CD4-positive, alpha-beta T cell treated with Interleukin-4 for 4 hours (primary cell): ENCODE measurements at places on chromosomes 4 and X.

DNA sequence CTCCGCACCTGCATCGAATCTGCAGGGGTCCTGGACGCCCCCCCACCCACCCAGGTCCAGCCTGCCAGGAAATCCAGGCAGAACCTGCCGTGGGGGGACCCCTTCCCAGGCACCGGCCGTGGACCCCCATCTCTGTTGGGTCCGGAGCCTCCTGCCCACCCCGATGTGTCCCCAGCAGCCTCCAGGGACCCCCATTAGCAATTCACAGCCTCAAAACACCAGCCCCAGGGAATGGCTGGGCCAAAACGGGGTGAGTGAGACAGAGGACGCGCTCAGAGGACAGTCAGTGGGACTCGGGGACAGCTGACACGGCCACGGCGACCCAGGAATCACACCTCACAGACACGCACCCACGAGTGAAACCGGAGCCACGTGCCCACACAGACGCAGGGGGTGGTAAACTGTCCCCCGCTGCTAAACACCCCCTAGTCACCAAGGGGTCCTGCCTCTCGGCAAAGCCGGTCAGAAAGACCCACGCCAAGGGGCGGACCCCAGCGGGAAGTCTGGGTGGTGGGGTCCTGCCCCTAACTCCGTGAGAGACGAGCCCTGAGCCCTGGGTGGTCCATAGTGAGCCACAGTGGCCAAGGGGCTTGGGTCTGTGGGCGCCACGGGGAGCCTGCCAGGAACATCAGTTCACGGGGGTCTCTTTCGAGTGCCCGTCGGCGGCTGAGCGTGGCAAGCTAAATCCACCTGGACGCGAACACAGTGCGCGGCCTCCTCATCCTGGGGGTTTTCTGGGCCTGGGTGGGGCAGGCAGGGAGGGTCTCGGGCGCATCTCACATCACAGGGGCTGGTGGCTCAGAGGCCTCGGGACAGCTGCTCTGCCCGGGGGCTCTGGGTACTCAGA lies 126.5 kb upstream of the NKX1-1 start:
- DNase-seq: no peak

DNA sequence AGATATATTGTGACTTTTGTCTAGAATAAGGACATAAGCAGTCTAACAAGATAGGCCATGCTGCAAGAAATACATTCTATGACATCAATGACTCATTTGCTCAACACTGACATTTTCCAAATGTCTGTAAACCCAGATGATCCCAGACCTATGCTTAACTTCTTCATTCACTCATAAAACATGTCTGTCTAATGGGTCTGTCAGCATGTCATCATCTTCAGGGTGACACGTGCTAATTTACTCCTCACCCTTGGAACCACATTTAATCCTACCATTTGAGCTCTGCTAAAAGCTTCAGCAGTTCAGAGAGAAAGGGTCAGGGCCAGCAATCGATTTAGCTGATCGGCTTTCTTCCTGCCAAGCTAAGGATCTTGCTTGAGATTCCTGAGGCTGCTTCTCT lies 109.4 kb upstream of the MAP3K15 start:
- DNase-seq: no peak

GRCh38 chr4:168587411-168588125 lies 90.7 kb downstream of the PALLD start:
- no peak for DNase-seq

DNA sequence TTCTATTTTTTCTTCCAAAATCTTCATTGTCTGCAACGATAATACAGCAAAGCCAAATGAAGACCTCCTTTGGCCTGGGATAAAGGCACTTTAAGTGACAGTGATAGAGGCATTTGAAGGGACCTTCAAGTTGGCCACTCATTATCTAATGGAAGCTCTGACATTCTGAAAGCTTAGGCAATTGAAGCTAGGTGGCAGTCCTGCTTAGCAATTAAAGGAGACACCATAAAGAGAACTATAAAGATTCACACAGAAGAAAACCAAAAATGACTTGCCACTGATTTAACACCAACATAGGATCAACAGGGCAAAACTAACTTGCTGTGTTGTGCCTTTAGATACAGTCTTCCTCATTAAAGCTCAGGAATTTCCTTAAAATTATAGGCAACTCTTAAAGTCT lies 103.3 kb upstream of the TSPAN7 start:
- DNase-seq: no peak

DNA sequence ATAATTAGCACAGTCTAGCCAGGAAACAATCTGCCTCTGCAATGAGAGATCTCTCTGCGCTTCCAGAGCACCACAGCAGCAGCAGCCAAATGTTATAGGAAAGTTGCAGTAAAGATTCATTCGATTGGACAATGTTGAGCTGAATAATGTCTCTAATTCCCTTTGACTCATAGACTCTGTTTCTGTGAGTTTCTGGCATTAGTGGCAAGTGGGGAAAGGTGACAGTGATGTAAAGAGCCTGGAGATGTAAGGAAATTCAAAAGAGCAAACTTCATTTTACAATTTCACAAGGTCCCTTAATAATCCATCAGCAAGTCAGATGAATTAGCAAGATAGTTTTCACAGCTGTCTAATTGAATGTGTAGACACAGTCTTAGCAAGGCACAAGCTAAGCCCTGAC lies 184.4 kb downstream of the VEGFC start:
- no peak for DNase-seq

GRCh38 chr4:11623726-11624037 lies 195.0 kb upstream of the HS3ST1 start:
- DNase-seq: no peak

DNA sequence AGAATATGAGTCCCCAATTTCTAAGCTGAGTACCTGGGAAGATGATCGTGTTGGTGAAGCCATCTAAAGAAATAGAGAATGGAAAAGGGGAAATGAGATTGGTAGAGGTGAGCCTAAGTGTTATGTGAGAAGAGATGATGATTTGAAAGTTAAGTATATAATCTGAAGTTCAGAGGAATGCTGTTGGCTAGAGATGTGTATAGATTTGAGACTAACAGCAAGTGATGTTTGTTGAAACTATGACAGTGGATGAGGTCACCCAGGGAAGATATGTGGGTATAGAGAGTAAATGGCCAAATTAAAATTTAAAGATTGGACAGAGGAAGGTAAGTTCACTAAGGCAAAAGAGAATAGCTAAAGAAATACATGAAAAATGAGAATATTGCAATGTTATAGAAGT lies 324.2 kb downstream of the MAPK10 start:
- DNase-seq: no peak

GRCh38 chr4:2852481-2852921 lies 8.9 kb downstream of the ADD1 start:
- DNase-seq: no peak

DNA sequence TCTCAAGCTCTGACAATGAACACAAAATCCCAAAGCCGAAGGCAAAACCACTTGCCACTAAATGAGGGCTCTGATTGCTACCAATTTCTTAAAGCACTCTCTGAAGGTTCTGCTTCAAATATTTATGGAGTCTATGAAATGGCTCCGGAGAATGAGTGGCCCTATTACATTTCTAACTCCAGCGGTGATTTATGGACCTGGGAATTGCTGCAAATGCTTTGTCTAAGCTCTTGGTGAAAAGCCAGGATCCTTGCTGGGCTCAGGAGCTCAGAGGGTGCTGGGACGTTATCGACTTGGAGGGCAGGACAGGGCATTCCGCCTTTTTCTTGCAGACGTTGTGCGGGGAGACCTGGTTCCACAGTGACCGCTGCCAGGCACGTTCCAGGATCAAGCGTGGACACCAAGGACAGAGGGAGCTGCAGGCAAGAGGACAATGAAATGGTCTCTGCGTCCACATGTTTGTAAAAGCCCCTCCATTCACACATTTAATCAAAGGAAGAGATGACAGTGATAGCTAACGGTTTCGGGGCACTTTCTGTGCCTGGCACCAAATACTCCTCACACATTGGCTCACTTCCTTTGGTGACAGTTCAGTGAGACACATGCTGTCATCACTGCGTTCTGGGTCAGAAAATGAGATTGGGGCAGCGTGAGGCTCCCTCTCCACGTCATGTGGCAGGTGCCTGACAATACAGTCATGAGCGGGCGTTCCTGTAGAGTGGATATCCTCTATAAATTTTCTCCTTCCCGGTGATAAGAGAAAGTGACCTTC lies 58.8 kb downstream of the C4orf50 start:
- DNase-seq: no peak

DNA sequence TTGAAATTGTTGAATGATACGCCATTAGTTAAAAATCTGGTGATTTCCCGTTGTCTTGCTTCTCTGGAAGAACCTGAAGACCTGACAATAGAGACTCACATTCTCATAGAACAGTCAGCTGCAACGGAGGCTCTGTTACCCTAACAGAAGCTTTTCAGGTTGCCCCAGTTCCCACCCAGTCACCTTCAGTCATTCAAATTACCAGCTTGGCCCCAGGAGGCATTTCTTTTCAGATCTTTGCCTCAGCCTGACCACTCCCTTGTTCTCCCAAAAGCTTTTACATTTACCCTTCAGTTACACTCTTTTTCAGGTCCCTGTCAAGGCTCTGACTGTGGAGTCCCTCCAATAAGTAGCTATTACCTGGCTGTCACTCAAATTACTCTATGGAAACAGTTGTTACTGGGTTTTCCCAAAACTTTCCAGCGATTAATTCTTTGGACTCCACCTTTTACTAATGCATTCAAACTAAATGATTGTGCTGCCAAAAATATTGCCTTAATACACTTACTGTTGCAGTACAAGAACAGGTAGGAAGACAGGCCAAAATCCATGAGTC lies 162.2 kb upstream of the FTHL17 start:
- no peak for DNase-seq

DNA sequence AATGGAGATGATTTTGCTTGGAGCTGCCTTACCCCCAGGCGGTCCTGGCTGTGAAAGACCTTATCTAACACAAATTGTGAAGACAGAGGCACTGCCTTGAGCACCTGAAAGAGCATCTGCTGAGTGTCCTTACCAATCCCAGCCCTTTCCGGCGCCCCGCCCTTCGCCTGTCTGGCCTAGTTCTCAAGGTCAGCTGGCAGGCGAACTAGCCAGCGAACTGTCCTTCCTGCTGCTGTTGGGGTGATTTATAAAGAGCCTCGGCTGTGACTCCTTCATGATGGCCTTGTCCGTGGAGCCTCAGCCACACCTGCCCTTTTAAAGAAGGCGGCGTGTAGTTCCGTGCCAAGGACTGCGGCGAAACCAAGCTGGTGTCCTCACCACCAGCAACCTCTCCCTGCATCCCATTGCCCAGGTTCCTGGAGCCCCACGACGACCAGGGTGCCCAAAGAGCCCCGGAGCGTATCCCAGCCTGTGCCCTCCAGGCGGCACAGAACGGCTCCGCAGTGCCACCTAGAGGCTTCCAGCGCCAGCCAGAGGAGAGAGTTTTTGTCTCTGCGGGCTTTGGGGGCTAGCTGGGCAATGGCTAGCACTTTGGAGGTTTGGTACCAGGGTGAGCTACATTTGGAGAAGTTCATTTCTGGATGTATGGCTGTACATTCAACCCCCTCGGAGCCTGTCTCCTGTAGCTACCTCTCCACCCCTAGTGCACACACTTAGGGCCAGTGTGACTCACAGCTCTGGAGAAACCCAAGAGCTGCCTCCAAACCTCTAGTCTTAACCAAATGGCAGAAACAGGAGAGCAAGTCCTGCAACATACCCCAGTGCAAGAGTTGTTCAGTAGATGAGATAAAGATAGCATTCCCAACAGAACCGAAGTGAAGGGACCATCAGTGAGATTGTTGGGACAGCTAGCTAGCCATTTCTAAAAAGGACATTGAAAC lies 36.8 kb upstream of the VMA21 start:
- peak; percentile 27 for DNase-seq

DNA sequence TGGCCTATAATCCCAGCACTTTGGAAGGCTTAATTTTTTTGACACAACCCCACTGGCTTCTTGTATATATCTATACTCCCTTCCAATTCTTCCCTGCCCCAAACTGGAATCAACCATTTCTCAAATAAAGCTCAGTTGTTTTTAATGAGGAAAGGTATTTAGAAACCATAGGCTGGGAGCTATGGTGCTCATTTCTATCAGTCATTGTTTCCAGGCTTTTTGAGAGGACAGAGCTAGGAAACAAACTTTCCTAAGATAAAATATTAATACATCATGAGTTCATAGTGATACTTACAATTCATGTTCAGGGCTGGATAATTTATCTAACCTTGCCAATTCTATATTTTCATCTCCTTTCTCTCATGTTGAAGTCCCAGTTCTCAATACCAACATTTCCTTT lies 50.3 kb downstream of the BCOR start:
- no peak for DNase-seq

DNA sequence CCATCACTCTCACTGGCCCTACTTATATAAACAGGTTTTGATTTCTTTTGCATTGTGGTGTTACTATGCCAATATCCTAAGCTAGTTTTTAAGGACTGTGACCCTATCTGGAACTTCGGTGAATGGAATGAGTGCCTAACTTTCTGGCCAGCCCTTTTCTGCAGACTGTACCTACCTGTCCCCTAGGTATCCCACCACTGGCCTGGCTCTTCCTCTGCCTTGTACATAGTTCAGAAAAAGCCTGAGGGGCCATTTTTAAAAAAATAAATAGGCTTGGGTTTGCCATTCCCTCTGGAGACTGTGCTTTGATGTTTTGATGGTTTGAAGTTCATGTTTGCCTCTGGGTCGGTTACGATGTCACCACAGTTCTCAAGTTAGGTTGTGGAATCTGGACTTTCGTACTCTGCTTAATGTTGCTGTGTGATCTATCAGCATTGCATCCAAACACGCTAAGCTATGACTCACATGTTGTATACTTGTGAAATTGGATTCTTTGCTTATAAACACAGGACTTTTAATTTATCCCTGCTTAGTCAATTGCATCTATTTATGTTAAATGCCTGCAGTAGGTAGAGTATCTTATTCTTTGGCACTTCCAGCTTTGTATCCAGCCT lies 182.0 kb downstream of the ANKRD50 start:
- no peak for DNase-seq

- DNase-seq: no peak
Measured at GRCh38 chrX:13064599-13065143, 20.3 kb upstream of the FAM9C start.

DNA sequence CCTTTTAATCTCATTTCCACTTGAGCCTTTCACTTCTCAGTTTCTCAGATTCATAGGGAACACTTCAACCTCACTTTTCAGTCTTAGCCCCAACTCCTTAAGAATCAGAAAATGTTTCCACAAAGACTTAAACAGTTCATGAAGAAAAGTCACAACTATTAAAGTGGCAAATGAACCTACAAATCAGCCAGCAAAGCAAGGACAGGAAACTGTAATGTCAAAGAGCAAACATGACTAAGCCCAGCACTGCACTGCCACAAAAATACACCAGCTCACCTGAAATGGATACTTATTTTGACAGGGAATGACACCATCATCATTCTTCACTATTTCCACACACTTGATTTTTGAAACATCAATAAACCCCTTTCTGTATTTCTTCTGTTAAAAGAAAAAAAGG lies 41.8 kb upstream of the TXK start:
- no peak for DNase-seq

- DNase-seq: no peak
Measured at GRCh38 chr4:25174674-25175073, 14.4 kb upstream of the SEPSECS start.
